HT1080 (cell line): ENCODE measurements at places on chromosomes 4 and X.
A peak's percentile ranks its signal among the peaks of the same experiment; 100 is the strongest.

DNA sequence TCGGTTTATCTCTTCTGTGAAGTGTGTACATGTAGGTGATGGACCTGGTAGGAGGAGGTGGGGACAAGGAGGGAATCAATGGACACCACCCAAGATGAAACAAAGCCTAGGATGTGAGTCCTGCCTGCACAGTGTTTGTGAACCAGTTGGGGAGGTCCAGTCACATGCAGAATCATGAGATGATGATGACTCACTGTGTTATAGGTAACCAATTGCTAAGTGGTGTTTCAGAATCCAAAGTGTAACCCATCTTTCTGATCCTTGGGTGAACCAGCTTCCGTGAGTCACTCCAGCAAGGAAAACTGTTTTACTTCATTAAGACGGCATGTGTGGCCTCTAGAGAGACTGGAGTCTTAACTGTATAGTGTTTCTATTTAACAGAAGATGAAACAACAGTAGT, 57.9 kb upstream of the HPF1 start:
- DNase-seq, result peak; percentile 86

GRCh38 chr4:22695029-22695428, 2.3 kb downstream of the GBA3 start:
- DNase-seq, result no peak

- DNase-seq, result no peak
Measured at GRCh38 chr4:82802911-82803310, 4.3 kb upstream of the SCD5 start.

GRCh38 chrX:154010330-154011087, 9.2 kb downstream of the IRAK1 start:
- no peak for DNase-seq

DNA sequence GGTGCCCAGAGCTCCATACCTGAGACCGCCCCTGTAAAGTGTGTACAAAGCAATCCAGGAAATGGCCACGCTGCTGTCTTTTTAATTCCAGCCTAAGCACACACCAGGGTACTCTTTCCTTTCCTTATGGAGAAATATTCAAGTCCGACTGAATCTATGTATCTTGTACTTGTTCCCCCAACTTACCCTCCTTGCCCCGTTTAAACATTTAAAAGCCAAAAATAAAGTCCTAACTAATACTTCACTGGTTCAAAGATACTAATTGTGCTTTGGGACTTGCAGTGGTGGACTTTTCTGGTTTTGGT, 731 bp upstream of the AMMECR1 start:
- no peak for DNase-seq

GRCh38 chr4:244471-244870, 60.8 kb downstream of the ZNF732 start:
- DNase-seq, result peak; percentile 6

DNA sequence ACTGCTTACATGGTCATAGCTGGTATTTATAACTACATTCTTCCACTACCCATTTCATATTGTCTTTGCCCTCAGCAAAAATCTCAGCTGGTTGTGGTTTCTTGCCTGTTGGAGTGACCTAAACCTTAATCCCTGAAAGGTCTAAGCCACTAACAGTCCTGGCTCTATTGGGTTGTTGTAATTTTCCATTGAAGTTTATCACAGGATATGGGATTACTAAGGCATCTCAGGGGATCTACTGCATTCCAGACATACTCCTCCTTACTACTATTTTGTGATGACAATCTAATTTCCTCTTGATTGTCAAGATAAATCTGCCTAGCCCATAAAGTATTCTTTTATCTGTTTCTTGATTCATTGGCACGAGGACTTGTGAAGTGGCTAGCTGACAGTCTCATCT, 6.2 kb upstream of the OSTC start:
- DNase-seq, result peak; percentile 82

- no peak for DNase-seq
Measured at GRCh38 chr4:16537926-16538325, 311.7 kb upstream of the TAPT1 start.

DNA sequence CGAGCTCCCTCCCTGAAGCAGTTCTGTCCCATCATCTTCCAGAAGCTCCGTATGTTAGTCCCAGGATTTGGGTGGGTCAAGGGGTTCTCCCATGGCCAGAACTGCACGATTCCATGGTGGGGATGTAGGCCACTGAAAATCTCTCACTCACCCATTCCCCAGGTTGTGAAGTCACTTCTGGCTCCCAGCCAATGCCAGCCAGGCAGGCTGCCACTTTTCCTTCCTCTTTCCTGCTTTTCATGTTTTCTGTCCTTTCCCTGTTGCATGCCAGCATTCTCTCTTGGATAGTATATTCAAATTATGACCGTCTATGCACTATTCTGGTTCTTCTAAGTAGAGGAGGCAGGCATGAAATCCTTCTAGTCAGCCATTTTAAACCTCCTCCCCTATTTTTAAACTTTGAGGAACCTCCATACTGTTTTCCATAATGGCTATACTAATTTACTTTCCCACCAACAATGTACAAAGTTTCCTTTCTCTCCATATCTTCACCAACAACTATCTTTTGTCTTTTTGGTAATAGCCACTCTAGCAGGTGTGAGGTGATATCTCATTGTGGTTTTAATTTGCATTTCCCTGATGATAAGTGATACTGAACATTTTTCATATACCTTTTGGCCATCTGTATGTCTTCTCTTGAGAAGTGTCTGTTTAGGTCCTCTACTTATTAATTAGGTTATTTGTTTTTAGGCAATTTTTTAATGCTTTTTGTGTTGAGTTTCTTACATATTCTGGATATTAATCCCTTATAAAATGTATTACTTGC, 182.1 kb upstream of the TET2 start:
- no peak for DNase-seq

- no peak for DNase-seq
Measured at GRCh38 chrX:46959985-46960700, 47.9 kb downstream of the JADE3 start.

GRCh38 chr4:183130328-183131155, 31.5 kb downstream of the WWC2 start:
- no peak for DNase-seq

GRCh38 chrX:65528293-65528692, 6.3 kb downstream of the LAS1L start:
- DNase-seq, result no peak

GRCh38 chr4:182083671-182084410, 159.4 kb upstream of the TENM3 start:
- no peak for DNase-seq

GRCh38 chr4:2186133-2186864, 55.6 kb downstream of the HAUS3 start:
- DNase-seq, result peak; percentile 36

- no peak for DNase-seq
Measured at GRCh38 chr4:41297832-41298231, 41.1 kb downstream of the UCHL1 start.

- DNase-seq, result peak; percentile 58
Measured at GRCh38 chr4:26105815-26106699, 192.0 kb downstream of the SMIM20 start.

GRCh38 chr4:127509155-127509554, 123.6 kb upstream of the INTU start:
- no peak for DNase-seq

DNA sequence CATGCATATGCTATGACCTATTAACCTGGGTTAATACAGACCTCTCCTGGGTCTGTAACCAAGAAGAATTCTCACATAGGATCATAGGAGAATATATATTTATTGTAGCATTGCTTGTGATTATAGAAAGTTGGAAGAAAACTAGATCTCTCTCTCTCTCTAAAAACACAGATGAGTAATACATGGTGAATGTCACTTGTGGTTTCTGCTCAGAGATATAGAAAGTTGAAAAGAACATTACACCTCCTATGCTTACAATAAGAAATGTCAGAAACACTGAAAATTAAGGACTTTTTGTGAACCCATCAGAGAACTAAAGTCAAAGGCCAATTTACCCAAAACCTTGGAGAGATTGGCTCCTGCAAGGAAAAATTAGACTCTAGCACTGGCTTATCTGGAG, 1389.5 kb downstream of the FAM133A start:
- peak; percentile 66 for DNase-seq

DNA sequence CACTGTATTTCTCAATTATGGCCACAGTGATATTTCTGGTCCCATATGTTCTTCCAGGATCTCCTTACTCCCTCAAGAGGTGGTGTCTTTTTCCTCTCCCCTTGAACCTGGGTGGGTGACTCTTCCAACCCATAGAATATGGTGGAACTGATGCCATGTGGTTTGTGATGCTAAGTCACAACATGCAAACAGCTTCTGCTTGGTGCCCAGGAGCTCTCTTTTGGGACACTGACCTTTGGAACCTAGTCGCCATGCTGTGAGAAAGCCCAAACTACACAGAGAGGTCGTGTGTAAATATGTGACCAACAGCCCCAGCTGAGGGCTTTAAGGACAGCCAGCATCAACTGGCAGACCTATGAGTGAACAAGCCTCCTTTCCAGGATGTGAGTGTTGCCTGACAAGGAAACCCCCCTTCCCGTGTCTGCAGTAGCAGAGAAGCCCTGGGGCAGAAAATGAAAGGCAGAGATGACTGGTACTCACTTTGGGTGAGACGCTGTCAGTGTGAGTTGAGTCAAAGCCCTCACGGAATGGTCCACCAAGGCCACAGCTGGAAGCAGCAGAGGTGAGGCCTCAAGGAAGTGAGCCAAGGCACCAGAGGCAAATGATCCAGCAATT, 223.4 kb downstream of the BCOR start:
- peak; percentile 27 for DNase-seq

DNA sequence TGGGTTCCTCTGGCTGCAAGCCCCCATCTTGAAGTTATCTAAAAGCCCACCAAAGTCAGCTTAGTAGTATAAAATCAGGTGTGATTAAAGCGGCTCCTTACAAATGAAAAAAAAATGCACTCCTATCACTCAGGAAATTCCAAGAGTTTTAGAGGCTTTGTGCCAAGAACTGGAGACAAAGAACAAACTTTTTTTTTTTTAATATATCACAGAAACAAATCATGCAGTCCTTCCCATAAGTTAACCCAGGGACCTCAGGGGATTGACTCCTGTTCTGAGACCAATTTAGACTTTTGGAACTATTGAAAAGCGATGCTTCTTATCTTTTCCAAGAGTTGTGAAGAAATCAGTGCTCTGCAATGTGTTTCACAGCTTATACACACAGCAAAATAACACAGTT, 53.6 kb downstream of the HHIP start:
- DNase-seq, result peak; percentile 77

GRCh38 chr4:102174719-102175189, 170.5 kb downstream of the SLC39A8 start:
- DNase-seq, result peak; percentile 65

- no peak for DNase-seq
Measured at GRCh38 chr4:149715822-149716585, 99.6 kb downstream of the IQCM start.

DNA sequence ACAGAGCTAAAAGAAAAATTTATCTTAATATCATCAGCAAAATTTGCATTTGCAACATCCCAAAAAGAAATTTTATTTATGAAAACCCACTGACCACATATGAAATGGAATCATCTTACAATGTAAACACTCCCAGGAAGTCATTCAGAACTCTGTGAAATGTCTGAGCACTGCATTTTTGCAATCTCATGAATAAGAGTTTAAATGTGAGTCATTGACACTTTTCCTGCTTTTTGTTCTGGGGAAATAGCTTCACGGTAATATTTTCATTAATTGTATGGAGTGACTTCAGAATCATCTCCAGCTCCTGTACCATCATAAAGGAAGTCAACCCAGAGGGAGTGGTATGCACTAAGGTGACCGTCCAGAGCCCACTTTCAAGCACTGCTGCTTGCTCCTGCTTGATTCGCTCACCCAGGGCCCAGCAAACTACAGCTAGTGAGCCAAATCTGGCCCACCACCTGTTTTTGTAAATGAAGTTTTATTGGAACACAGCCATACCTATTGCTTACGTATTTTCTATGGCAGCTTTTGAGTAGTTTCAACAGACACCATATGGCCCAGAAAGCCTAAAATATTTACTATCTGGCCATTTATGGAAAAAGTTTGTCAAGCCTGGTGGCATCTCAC, 17.2 kb downstream of the EDNRA start:
- DNase-seq, result peak; percentile 77

DNA sequence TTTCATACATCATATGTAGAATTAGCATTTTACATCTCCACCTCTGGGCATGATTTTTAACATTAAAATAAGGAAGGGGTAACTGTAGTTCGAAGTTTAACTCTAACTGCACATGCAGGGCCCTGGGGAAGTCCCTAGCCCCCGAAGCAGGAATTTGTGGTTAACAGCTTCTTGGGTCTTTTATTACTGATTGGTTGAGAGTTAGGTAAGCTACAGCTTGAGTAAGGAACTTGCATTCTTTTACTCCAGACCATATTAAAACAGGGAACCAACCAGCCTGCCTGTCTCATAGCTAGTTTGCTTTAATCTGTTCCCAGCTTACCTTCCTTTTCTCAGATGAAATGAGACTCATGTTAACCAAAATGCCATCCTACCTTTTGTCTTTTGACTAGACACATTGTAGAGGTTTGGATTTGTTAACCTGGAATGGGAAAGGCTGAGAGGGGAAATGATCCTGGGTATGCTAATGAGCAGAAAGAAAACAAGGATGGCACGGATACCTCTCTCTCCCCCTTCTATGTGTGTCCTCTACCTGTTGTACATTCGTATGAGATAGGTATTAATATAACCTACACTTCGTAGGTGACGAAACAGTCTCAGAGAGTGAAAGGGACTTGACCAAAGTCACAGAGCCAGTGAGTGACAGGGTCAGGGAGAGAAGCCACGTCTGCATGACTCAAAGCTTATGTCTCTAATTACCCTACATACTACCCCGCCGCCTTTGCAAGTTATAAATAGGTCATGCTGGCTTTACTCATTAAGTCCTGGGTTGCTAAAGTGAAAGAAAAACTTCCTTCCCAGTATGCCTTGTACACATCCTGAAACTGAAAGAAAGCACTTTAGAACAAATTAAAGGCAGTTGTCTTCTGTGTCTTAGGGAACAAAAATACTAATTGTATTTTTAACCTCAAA, 119.5 kb upstream of the AFF2 start:
- DNase-seq, result peak; percentile 13

DNA sequence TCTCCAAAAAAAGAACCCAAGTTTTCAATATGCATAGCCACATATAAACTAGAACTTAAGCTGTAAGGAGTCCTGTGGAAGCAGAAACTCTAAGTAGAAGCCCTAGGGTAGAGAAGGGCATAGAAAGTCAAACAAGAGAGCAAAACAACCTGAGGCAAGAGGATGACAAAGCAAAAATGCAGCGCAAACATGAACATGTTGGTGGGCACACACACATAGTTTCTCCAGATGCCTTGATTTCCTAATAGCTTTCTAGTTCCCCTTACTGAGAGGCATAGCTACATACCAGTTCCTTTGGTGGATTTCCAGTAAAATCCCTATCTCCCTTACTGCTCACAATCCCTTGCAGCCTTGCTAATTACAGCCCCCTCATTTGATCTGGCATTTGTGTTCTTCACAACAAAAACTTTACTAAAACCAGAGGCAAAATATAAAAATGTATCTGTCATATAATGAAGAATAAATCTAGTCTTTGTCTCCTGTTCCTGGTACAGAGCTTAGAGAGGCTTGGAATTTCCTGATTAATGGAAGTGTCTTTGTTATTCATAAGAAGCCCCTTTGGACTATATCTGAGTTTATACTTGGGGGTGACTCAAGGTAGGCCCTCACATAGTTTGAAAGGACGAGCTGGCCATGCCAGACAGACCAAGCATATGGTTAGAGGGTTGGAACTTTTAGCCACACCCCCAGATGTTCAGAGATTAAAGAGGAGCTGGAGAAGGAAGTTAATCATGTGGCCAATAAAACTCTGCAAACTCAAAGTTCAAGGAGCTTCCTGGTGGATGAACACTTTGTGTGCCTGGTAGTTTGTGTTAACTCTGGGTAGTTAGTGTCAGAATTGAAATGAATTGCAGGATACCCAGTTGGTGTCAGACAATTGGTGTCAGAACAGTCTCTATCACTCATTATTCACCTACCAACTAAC, 52.7 kb upstream of the ZCCHC13 start:
- DNase-seq, result no peak

- no peak for DNase-seq
Measured at GRCh38 chrX:65688403-65688871, 21.0 kb downstream of the MSN start.
